ENCODE measurements at places on chromosomes 12 and 14. TPM values are rescaled to one million over a fixed set of nuclear protein-coding genes. Genes with fewer than 3 reads are reported as not detected.

The HDAC7 gene
- 39.8 TPM for total RNA-seq

The KRT81 gene
- 0.29 TPM for total RNA-seq

The PTHLH gene
- 3.2 TPM for total RNA-seq

The SPX gene
- 2.9 TPM for total RNA-seq

The COL2A1 gene
- under 0.01 TPM for total RNA-seq

The SLC2A14 gene
- under 0.01 TPM for total RNA-seq

The TAC3 gene
- not detected for total RNA-seq

The HOXC5 gene
- total RNA-seq, result 1.8 TPM

The MYG1 gene
- total RNA-seq, result 34.2 TPM

The EIF2B1 gene
- 32.6 TPM for total RNA-seq

The ZFHX2 gene
- total RNA-seq, result 0.59 TPM

The TMEM179 gene
- total RNA-seq, result not detected

The CMA1 gene
- total RNA-seq, result not detected

The CLEC2A gene
- not detected for total RNA-seq

The TAS2R9 gene
- not detected for total RNA-seq

The FOXG1 gene
- under 0.01 TPM for total RNA-seq

The KSR2 gene
- total RNA-seq, result under 0.01 TPM

The OR4E2 gene
- not detected for total RNA-seq

The KRT8 gene
- total RNA-seq, result 5.1 TPM

The MANSC1 gene
- 4.7 TPM for total RNA-seq

The RNFT2 gene
- 2.4 TPM for total RNA-seq

The CCDC197 gene
- total RNA-seq, result not detected

The TBK1 gene
- total RNA-seq, result 36.2 TPM

The REP15 gene
- 3.5 TPM for total RNA-seq

The ALDH1L2 gene
- total RNA-seq, result 63.9 TPM

The CPNE6 gene
- total RNA-seq, result not detected

The RTN1 gene
- under 0.01 TPM for total RNA-seq

The GPR65 gene
- under 0.01 TPM for total RNA-seq

The CCND2 gene
- 2.5 TPM for total RNA-seq

The FZD10 gene
- not detected for total RNA-seq

The NUAK1 gene
- total RNA-seq, result 21.7 TPM

The SYT1 gene
- 0.29 TPM for total RNA-seq

The TAS2R20 gene
- total RNA-seq, result 5.4 TPM

The ENDOU gene
- not detected for total RNA-seq

The DAO gene
- not detected for total RNA-seq

The WNT5B gene
- total RNA-seq, result 59.0 TPM

The TAPBPL gene
- total RNA-seq, result 11.8 TPM

The GMFB gene
- total RNA-seq, result 98.8 TPM

The HSPB8 gene
- total RNA-seq, result 2.9 TPM

The FAM186B gene
- 0.72 TPM for total RNA-seq

The MMAB gene
- 34.4 TPM for total RNA-seq

The CFAP251 gene
- 4.3 TPM for total RNA-seq

The FOXA1 gene
- total RNA-seq, result 0.36 TPM

The RFX4 gene
- total RNA-seq, result not detected

The LMBR1L gene
- 60.4 TPM for total RNA-seq

The KTN1 gene
- total RNA-seq, result 177 TPM

The SALL2 gene
- total RNA-seq, result 3.3 TPM

Measured in osteoblast (primary cell).